Suppressor macrophage (primary cell): ENCODE measurements at places on chromosomes 4 and X.

DNA sequence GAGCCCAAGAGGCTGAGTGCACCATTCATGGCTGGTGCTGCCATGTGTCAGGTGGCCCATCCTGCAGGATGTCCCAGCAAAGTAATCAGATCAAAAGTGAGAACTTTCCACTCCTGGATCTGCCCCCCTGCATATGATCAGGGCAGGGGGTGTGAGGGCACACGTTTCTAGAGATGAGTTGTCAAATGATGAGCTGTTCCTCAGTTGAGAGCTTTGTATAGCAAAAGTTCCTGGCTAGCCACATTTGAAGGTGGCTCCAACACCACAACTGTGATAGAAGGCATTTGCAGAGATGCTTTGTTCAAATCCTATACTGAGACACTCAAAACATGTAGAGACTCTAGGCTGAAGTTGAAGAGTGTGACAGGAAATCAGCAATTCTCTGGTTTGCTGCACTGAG, 501.8 kb downstream of the BCOR start:
- no peak for DNase-seq

DNA sequence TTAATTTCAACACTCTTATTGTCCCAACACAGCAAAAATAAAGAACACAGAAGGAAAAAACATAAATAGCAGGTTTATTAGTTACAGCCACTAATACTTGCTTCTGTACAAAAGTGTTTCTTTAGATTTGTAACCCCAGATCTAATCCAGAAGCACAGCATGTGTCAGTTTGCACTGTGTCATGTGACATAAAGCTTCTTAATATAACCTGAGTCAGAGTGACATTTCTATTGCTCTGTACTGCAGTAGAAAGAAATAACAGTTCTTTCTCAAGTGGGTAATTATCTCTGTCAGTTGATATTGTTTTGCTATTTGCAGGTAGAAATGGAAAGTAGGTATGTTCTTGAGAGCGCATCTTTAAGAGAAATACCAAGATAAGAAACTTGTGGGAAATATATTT, 422.5 kb downstream of the ZIC3 start:
- DNase-seq, result no peak

DNA sequence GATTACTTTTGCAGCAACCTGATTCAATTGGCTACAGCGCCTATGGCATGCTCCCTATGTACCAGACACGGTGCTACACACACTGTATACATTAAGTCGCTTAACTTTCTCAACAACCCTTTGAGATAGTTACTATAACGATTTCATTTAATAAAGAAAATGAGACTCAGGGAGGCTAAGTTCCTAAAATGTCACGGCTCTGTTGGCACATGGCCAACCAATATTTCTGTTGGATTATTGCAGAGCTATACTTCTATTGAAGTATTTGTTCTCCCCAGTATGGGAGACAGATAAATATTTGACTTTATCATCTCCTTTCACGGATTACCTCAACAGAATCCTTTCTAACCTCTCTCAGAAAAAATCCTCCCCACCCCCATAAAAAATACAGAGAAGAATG, 25.3 kb downstream of the CLNK start:
- no peak for DNase-seq

- DNase-seq, result no peak
Measured at GRCh38 chr4:804804-805203, 21.1 kb downstream of the CPLX1 start.

- no peak for DNase-seq
Measured at GRCh38 chr4:8052160-8052691, 106.4 kb downstream of the ABLIM2 start.

GRCh38 chrX:17590892-17591740, 146.2 kb upstream of the SCML1 start:
- peak; percentile 64 for DNase-seq

GRCh38 chr4:71974681-71975080, 57.1 kb upstream of the NPFFR2 start:
- no peak for DNase-seq

DNA sequence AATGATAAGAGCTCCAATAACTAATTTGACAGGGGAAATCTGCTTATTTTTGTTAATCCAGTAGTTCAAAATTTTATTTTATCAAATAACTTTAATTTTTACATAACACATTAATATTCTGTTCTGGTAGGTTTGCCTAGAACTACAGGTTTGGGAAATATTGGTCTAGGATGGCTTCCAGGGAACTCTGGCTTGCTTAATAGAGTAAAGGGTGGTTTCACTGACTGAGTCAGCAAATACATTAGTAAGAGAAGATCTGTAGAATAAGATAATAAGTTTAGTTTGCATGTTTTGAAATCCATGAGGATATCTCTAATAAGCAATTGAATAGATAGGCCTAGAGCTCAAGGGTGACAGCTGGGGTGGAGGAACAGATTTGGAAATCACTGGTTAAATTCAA, 500.7 kb downstream of the ZNF674 start:
- DNase-seq, result no peak

DNA sequence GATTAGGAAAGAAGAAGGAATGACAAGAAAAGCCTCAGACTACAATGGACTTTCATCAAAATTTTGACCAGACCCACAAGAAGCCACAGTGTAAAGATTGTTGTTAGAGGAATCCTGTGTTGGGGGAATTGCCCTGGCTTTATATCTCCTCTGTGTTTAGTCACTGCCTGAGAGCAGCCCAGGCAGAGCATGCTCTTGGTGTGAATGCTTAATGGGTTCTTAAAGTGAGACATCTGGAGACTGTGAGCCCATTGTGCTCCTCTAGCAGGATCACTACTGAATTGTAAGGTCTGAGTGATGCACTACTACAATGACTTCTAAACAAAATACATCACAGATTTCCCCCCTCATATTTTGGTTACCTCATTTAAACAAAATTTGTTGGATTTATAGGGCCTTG, 1860.5 kb upstream of the ADGRL3 start:
- no peak for DNase-seq

DNA sequence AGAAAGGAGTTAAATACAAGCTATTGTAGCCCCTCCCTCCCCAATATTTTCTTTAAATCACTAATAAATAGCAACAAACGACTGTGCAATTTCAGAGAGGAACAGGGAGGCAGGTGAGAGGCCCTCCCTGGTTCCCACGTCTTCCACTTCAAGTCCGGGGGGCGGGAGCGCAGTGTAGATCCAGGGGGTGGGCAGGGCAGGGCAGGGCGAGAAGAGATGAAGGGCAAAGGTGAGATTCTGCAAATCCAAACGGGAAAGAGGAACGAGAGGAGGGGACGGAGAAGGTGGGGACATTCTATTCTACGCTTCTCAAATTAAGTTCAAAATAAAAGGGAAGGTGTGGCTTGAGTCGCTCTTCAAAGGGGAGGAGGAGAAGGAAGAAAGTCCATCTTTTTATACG, 6.8 kb downstream of the NKX6-1 start:
- DNase-seq, result no peak

- no peak for DNase-seq
Measured at GRCh38 chrX:53082773-53083616, 828 bp downstream of the TSPYL2 start.

DNA sequence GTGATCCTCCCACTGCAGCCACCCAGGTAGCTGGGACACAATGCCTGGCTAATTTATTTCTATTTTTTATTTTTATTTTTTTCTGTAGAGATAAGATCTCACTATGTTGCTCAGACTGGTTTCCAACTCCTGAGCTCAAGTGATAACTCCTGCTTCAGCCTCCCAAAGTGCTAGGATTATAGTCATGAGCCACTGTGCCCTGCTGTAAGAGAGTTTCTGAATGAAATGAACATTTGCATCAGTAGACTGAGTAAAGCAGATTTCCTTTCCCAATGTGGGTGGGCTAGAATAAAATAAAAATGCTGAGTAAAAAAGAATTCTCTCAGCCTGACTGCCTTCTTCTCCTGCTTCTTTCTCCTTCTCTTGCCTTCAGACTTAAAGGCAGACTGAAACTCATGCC, 555.4 kb upstream of the PITX2 start:
- DNase-seq, result no peak

DNA sequence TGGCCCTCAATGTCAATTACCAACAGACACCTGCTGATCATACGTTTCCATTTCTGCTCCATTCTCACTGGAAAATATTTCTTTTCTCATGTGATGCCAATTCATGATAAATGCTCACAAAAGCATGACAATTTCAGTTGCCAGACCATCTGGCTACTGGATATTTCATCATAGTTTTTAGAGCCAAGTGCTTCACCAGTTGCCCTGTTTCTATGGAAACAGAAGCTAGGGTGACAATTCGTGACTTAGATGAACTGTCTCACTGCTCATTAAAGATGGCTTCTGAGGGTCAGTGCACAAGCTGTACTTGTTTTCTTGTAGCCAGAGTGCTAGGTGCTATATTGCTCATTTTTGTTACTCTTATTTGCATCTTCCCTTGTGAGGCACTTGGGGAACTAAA, 184.9 kb downstream of the COMMD8 start:
- no peak for DNase-seq

DNA sequence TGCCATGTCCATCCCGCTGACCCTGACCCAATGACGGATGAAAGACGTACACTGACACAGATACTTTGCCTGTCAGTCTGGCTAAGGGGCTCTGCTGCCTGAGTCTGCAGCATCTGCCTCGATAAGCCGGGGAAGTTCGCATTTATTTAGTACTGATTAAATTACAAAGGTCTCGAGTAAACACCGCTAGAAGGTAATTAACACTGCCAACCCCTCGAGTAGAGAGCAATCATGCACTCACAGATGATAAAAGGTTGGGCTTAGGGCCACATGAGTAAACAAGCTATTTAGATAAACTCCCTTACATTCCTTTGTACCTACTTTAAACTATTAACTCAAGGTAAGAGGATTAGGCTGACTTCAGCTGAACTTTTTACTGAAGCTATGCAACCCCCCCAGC, 16.0 kb upstream of the RBMXL3 start:
- no peak for DNase-seq

- DNase-seq, result no peak
Measured at GRCh38 chr4:14867847-14868246, 134.4 kb upstream of the CPEB2 start.

- no peak for DNase-seq
Measured at GRCh38 chrX:134664202-134664601, 5.9 kb upstream of the PLAC1 start.

GRCh38 chrX:96372313-96373046, 312.2 kb upstream of the DIAPH2 start:
- DNase-seq, result peak; percentile 62

DNA sequence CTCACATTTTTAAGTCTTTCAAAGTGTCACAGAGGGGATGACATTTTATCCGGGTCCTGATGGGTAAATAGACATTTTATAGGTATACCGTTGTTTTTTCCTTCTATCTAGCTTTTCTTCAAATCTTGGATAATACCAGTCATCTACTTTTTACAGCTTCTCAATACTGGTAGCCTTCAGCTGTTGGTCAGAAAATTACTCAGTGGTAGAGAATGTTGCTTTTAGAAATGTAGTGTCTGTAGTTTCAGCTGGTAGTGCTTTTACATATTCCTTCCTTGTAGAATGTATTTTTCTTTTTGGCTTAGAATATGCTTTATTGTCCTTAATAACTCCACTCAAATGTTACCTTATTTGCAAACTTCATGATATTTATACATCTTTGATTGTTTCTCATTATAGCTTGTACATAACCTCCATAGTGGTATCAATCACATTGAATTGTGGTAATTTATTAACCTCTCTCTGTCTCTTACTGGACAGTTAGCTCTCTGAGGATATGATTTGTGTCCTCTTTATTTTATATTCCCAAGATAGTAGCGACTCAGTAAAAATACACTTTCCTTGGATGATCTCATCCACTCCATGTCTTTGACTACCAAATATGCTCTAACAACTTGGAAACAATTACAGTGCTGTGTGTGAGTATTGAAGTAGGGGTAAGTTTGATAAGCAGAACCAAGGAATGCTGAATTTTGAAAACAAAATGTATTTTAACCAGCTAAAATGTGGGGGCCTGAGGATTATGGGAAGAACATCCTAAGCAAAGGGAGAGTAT, 53.8 kb downstream of the RAP1GDS1 start:
- no peak for DNase-seq

GRCh38 chr4:70722199-70722791, 531 bp downstream of the RUFY3 start:
- no peak for DNase-seq

GRCh38 chrX:41389311-41389888, 55.4 kb downstream of the DDX3X start:
- DNase-seq, result no peak

DNA sequence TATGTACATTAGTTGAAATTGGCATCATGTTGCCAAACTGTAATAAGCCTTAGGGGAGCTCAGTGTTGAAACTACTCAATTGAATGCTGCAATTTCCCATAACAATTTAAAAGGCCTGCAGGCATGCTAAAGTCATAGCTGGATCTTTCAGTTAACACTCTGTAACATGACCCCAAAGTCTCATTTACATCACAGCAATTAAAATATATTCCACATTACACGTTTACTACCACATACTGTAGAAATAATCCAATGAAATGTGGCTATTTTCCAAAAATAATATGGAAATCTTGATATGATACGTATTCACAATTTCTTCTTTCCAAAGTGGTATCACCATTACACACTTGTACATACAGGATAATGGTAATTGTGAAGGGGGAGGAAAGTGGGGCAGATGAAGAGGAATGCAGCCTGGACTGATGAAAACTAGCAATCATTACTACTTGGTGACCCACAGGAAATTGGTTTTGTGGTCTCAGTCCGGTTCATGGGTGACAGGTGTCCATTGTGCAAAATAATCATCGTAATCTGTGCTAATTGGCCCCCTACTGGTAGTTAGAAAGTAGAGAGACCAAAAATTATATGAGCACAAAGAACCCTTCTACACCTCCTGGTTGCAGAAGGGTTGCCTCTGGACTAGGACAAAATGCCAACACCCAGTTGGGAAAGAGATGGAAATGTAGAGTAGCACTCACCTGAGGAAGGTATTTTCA, 63.7 kb downstream of the TENM3 start:
- DNase-seq, result no peak

GRCh38 chr4:185379326-185380295, 16.1 kb downstream of the LRP2BP start:
- DNase-seq, result no peak

GRCh38 chrX:49165901-49166881, 3.6 kb downstream of the MAGIX start:
- peak; percentile 77 for DNase-seq
